ENCODE measurements at places on chromosomes 16 and 17.

GRCh38 chr17:77726549-77727006 is 231.9 kb upstream of the TNRC6C start:
- DNase-seq: no peak

DNA sequence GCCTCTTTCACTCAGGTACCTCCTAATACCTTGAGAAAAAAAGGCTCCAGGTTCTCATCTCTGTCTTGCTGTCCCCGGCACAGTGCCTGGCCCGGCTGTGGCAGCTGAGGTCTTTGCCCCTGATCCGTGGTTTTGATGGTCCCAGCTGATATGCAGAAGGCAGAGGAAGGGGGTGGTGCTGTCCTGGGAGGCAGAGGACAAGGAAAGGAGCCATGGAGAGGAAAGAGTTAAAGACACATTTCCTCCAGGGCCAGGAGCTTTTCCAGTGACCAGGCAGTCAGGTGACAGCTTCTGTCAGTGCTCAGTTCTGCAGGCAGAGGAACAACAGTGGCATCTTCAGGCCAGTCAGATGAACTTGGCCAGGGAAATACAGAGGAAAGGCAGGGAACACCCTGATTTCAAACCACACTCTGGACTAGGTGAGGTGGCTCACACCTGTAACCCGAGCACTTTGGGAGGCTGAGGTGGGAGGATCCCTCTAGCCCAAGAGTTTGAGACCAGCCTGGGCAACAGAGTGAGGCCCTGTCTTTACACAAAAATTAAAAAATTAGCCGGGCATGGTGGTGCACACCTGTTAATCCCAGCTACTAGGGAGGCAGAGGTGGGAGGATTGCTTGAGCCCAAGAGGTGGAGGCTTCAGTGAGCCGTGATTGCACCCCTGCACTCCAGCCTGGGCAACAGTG is 3.3 kb upstream of the COG1 start:
- no peak for DNase-seq

GRCh38 chr17:75697651-75698291 is 23.5 kb upstream of the ITGB4 start:
- DNase-seq: no peak

DNA sequence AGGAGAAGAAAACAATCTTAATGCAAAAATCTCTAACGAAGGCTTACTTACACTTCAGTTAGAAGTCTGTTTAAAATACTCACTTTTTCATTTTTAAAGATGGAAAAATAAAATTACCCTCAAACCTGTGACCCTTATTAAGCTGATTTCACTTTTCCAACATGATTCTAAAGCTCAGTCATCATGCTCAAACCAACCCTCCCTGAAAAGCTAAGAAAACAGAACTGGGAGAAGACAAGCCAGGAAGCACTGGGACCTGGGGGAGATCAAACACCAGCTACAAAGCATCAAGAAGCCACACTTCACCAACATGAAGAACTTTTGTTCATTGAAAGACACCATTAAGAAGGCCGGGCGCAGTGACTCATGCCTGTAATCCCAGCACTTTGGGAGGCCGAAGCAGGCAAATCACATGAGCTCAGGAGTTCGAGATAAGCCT is 88.8 kb downstream of the LITAF start:
- no peak for DNase-seq

- DNase-seq: no peak
These were observed 73.3 kb downstream of the ABCC12 start for GRCh38 chr16:48082516-48082915.

- DNase-seq: no peak
These were observed 309.0 kb downstream of the CPPED1 start for GRCh38 chr16:12494661-12495060.

GRCh38 chr16:67395105-67395457 is 1.8 kb upstream of the TPPP3 start:
- DNase-seq: no peak

GRCh38 chr17:82097919-82098168 is 192 bp downstream of the FASN start:
- no peak for DNase-seq

- no peak for DNase-seq
These were observed 69.4 kb upstream of the TNRC6C start for GRCh38 chr17:77889135-77889505.

DNA sequence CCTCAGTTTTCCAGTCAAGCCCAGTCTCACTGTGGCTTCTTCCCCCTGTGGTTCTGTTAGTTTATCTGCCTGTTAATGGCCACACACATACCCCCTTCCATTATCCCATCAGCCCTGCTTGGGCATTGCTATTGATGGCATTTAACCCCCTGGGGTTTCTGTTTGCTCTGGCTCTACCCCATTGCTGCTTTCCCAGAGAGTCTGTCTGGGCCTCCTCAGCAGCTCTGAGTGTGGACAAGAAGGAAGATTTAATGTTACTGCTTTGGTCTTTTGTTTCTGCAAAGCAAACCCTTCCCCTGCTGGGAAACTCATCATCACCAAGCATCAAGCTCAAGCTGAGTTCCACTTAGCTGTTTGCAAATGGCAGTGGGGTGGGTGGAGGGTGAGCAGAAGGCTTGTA is 162.7 kb downstream of the CCT6B start:
- DNase-seq: no peak

DNA sequence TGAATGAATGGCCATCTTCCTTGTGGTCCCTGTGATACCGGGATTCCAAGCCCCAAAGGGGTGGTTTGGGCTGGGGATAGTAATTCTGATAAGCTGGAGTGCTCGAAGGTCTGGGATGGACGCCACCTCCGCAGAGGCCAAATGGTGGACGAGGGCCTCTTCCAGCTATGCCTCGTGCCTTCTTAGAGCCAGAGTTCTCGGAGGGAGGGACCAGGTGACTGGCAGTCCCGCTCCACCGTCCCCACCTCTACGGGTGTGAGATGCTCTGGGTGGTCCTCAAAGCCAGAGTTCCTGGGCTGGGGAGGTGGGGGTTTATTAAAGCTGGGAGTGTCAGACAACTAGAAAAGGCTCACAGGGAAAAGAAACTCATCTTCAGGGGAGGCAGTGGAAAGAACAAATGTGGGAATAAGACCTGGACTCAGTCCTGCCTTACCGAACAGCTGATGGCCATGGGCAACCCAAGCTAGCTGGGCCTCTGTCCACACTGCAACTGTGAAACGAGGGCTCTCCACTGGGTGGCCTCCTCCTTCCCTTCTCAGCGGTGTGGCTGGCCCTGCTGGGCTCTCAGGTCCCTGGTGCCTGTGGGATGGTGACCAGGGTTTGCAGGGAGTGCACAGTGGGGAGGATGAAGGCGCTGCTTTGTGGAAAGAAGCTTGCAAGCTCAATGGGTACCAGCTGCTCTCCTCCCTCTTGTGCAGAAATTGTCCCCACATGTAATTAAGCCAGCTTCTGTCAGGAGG is 75.2 kb downstream of the N4BP1 start:
- no peak for DNase-seq

- DNase-seq: no peak
These were observed 15.3 kb downstream of the KIF18B start for GRCh38 chr17:44932096-44932786.

DNA sequence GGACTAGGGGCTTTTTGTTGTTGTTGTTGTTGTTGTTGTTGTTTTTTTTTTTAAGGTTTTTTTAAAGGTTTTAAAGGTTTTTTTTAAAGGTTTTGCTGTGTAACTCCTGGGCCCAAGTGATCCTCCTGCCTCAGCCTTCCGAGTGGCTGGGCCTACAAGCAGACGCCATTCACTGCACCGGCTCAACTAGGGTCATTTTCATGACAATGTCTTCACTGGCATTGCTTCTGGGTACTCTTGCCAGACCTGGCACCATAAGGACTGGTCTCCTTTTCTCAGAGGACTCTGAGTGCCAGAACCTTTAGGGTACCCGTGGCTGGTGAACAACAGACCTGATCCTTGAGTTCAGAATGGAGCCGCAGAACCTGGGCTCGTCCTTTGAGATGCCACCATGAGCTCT is 20.4 kb downstream of the POLR3E start:
- no peak for DNase-seq

- DNase-seq: no peak
These were observed 251.0 kb upstream of the TNRC6C start for GRCh38 chr17:77707546-77707945.

GRCh38 chr16:16021988-16022682 is 72.7 kb downstream of the ABCC1 start:
- no peak for DNase-seq

DNA sequence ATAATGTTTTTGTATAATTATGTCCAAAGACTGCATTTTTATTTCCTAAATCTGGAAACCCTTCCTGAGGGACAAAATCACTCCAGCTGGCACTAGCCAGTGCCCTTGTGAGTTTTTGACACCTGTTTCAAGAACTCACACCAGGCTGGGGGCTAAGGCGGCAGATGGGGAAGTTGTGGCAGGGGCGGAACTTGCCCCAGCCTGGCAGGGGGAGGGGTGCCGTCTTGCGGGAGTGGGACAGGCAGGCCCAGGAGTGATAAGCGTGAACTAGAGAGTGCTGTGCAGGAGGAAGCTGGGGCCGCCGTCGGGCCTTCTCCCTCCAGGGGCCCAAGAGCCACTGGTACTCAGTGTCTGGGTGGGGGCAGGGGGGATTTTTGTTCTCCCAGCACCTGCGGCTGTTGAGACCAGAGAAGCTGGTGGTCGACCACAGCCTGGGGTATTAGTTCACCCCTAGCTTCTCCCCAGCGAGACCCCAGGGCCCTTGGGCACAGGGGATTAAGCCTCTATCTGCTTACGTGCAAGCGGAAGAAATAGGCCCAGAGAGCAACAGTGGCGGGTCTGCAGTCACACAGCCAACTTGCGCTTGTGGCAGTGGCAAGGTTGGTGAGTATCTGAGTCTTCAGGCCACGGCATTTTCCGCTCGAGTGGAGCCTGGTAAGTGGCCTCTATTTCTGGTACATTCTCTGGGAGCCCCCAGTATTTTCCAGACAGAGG is 40.2 kb upstream of the PLCG2 start:
- DNase-seq: no peak

DNA sequence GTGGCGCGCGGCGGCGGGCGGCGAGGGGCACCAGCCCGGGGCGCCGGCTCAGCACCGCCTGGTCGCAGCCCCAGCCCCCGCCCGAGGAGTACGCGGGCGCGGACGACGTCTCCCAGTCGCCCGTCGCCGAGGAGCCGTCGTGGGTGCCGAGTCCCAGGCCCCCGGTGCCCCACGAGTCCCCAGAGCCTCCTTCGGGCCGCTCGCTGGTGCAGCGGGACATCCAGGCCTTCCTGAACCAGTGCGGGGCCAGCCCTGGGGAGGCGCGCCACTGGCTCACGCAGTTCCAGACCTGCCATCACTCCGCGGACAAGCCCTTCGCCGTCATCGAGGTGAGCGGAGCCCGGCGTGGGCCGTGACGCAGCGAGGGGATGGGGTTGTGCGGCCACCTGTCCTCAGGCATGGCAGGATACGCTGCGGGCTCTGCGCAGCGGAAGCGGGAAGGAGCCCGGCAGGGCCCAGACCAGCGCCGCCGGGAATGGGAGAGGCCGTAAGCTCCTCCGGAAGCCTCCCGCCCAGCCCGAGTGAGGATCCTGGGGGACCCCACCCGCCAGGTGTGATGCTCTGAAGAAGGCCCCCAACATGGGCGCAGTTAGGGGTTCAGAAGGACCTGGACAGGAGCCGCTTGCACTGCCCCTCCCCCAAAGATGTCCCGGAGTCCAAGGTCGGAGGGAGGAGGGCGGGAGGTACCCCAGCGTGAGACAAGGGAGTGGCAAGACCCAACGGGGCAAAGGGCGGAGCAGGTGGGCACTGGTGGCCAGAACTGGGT is 522 bp downstream of the NAGS start:
- DNase-seq: no peak

DNA sequence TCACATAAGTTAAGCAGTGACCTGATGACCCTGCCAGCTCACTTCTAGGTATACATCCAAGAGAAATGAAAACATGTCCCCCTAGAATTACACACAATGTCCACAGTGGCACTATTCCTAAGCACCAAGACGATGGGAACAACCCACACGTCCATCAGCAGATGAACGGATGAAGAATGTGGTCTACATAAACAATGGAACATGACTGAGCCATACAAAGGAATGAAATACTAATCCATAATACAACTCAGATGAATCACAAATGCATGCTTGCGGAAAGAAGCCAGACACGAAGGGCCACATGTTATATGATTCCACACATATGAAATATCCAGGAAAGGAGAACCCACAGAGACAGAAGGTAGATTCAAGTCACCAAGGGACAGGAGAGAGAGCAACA is 17.4 kb downstream of the USP22 start:
- no peak for DNase-seq
